Mucosa of descending colon (tissue), 3 donors: ENCODE measurements at places on chromosomes 2 and 18. TPM values are rescaled to one million over a fixed set of nuclear protein-coding genes. Genes with fewer than 3 reads are reported as not detected.

The DIPK1C gene
- total RNA-seq = 0.98 TPM

DNA sequence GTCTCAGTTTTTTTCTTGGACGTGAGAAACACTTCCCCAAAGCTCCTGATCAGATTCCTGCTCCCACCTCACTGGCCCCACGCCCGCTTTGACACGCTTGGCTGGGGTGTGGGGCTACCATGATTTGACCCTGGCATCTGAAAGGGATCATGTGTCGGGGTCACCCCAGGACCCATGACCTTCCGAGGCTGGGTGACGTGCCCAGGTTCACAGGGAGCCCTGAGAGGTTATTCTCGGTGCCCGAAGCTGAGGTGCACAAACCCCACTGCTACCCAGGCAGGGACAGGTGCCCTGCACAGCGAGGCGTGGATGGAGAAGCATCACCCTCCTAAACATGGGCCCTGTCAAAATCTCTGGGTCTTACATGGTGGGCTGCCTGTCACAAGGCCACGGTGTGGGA, 404.1 kb downstream of the GALR1 start:
- DNase-seq = no peak

The PARD3B gene
- 21.1 TPM for total RNA-seq

DNA sequence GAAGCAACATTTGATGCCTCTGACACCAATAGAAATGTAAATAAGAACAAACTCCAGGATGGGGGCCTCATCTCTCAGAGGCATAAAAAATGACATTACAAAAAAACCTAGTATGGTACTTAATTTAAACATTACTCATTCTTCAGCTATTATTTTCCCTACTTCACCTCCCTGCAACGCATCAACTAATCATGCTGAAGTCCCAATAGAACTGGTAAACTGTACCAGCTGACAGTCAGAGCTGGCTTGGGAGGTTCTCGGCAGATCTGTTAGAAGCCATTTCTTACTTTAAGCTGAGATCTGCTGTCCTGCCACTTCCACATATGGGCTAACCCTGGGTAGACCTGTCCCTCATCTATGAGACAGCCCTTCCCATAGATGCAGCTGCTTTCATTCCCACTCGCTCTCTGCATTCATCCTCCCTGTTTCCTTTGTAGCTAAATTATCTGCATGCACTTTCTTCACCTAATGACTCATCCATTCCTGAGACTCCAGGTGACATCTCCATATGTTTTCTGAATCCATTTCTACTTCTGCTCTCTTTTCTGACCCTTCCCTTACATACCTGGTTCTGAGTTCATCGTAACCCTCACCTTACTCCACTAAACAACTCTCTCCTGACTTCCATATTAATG, 108.1 kb downstream of the AOX1 start:
- no peak for DNase-seq

The SP5 gene
- 2.1 TPM for total RNA-seq

The ZSWIM2 gene
- not detected for total RNA-seq

The MYCN gene
- total RNA-seq = 0.52 TPM

The UGT1A6 gene
- 19.3 TPM for total RNA-seq

GRCh38 chr18:6414118-6414722, 491 bp downstream of the L3MBTL4 start:
- DNase-seq = peak; percentile 83

GRCh38 chr2:109260886-109261700, 132.1 kb downstream of the SH3RF3 start:
- no peak for DNase-seq

The ZNF521 gene
- total RNA-seq = 3.2 TPM

The RNMT gene
- 19.4 TPM for total RNA-seq

The SATB2 gene
- total RNA-seq = 125 TPM

The MYO1B gene
- total RNA-seq = 54.6 TPM

- DNase-seq = no peak
These were observed 243.5 kb downstream of the GBX2 start for GRCh38 chr2:235924675-235925063.

The CNTNAP5 gene
- total RNA-seq = not detected

DNA sequence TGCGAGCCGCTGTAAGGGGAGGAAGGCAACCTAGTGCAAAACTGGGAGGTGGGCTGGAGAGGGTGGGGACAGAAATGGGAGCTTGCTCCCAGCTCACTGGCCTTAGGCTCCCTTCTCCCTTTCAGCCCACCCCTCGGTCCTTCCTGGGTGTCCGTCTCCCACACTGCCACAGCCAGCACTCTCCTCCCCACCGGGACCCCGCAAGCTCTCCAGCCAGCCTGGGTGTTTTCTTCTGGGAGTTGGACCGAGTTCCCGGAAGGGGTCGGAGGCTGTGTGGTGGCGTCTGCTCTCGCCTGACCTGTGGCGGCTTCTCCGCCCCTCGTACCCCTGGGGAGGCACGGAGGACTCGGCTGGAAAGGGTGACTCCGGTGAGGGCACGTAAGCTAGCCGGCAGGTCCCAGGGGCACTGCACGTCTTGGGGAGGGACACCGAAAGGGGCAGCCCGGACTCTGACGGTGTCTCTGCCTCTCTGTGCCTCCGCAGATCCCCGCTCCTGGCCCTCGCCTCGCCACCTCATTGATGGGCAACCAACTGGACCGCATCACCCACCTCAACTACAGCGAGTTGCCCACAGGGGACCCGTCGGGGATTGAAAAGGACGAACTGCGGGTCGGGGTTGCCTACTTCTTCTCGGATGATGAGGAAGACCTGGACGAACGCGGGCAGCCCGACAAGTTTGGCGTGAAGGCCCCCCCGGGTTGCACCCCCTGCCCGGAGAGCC, 1.1 kb downstream of the LRATD1 start:
- peak; percentile 34 for DNase-seq

The ARHGAP25 gene
- total RNA-seq = 3.1 TPM

DNA sequence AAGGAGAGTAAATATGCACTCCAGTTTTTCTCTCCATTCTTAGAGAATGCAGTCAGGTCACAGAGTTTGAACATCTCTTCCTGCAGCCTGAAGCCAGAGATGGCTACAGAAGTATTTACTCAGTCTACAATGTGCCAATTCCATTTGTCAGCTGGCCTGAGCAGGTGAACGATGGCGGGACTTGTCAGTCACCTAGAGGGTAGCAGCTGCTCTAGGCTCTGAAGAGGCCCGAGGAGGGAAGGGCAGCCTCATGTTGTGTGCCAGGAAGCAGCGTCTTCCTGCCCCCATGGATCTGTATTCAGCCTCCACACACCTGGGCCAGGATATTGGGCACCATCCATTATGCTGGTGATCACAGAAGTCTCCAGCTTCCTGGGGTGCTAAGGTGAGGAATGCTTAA, 316.7 kb upstream of the CHAC2 start:
- DNase-seq = no peak

- DNase-seq = no peak
These were observed 161.2 kb upstream of the LRP1B start for GRCh38 chr2:142291969-142292368.

The RNU2-63P gene
- 2.9 TPM for total RNA-seq

The SPC25 gene
- total RNA-seq = 0.66 TPM

- DNase-seq = no peak
These were observed 513.1 kb downstream of the PARD3B start for GRCh38 chr2:205058409-205058808.

The GDF7 gene
- total RNA-seq = 0.14 TPM

- DNase-seq = no peak
These were observed 136.7 kb downstream of the MEMO1 start for GRCh38 chr2:31874071-31874470.

The CXCR1 gene
- total RNA-seq = 0.13 TPM

- DNase-seq = no peak
These were observed 82.1 kb upstream of the CYRIA start for GRCh38 chr2:16747689-16748088.

DNA sequence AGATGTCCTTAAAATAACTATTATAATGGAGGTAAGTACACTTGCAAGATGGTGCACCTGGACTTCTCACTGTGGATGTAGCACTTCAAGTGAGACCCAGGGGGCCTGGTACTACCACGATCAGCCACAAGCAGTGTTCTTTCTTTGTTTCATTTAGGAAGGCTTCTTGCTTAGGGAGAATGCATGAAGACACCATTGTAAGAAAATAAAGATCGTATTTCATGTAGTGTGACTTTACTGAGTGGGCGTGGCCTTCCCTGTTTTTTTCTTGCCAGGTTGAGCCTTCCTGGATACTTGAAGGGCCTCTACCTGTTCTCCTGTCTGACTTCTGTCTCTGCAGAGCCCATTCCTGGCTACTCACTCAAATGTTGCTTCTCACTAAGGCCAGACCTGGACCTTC, 615.6 kb upstream of the SOX11 start:
- DNase-seq = no peak

The CFAP53 gene
- not detected for total RNA-seq

DNA sequence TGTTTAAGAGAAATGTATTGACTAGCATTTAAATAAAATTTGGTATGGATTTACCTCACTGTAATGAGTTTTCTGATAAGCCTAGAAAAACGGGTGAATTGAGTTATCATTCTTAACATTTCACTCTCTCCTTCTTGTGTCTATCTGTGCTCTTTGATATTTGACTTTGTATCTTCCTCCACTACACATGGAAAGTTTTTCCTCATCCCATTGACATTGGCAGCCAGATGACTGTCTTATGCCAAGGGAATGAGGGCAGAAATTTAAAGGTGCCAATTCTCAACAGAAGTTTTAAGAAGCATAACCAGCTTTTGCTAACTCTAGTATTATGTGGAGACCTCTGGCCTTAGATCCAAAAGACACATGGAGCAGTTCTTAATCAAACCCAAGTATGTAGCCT, 376.6 kb downstream of the DSEL start:
- no peak for DNase-seq

The ANKRD23 gene
- total RNA-seq = 3.2 TPM

GRCh38 chr18:70936160-70936559, 647.3 kb downstream of the SOCS6 start:
- no peak for DNase-seq

- no peak for DNase-seq
These were observed 237.5 kb downstream of the NDUFA10 start for GRCh38 chr2:239787538-239788050.

GRCh38 chr2:121902616-121903015, 147.2 kb downstream of the TSN start:
- DNase-seq = no peak

The SULT6B1 gene
- total RNA-seq = not detected

DNA sequence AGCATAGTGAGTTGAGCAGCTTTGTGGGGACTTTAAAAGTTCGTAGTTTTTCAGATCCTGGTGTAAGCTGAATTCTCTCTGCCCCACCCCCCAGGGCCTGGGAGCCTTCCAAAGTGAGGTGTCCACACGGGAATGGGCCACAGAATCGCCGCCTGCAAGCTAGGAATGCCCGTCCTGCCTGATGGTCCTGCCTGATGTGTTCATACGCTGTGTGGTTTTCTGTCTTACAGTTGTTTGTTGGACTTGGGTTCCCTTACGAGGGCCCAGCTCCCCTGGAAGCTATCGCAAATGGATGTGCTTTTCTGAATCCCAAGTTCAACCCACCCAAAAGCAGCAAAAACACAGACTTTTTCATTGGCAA, 158.7 kb downstream of the MGAT5 start:
- no peak for DNase-seq

The CNRIP1 gene
- total RNA-seq = 4.1 TPM

GRCh38 chr18:67813380-67814028, 297.0 kb upstream of the DSEL start:
- no peak for DNase-seq

The CETN1 gene
- total RNA-seq = not detected

DNA sequence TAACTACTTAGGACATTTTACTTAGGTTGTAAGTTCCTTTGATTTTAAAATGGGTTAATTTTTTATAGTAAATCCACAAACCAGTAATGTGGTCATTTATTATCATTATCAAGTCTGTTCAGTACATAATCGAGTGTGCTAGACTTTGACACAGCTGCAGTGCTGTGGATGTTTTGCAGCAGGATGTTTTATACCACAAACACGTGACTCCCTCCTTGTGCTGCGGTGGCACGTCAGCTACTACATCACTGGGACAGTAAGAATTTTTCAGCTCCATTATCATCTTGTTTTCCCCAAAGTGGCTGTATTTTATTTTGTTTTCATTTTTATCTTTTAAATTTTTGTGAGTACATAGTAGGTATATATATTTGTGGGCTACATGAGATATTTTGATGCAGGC, 70.0 kb downstream of the ATP9B start:
- DNase-seq = no peak
